ENCODE measurements at places on chromosomes 7 and 10.

- no peak overlapping the region for H3K4me3 ChIP-seq
- no peaks in the 10 kb centered on the region for H3K4me1 ChIP-seq
- DNase-seq: no peak
- H3K27me3 ChIP-seq: no peaks in the 10 kb centered on the region
Observed at GRCh38 chr7:46201961-46202360, 280.9 kb upstream of the IGFBP3 start.

- H3K27me3 ChIP-seq: no peaks in the 10 kb centered on the region
- H3K4me1 ChIP-seq: peaks cover 11% of the 10 kb centered on the region
- no peaks in the 10 kb centered on the region for H3K36me3 ChIP-seq
- no peak for DNase-seq
- no peak overlapping the region for H3K27ac ChIP-seq
Observed at GRCh38 chr10:119754085-119754484, 28.2 kb downstream of the INPP5F start.

GRCh38 chr7:24725554-24726241 is 31.6 kb downstream of the GSDME start:
- no peak overlapping the region for H3K4me3 ChIP-seq
- H3K27me3 ChIP-seq: no peaks in the 10 kb centered on the region
- H3K27ac ChIP-seq: no peak overlapping the region
- H3K36me3 ChIP-seq: no peaks in the 10 kb centered on the region

DNA sequence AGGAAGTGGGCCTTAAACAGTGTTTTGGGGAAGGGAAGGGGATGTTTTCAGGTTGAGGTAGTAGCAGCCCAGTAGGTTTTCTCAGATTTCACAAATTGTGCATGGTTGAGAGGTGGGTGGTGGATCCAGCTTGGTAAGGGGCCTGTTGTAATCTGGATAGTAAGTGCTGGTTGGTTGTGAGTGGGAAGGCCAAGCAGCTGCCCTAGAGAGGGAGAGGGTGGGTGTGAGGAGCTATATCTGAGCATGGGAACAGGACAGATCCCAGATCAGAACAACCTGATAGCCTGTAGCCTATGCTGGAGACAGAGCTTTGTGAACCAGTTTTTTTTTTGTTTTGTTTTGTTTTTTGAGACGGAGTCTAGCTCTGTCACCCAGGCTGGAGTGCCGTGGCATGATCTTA is 53.9 kb upstream of the ZMIZ2 start:
- H3K4me3 ChIP-seq: no peak overlapping the region
- H3K27me3 ChIP-seq: no peaks in the 10 kb centered on the region
- no peak overlapping the region for H3K27ac ChIP-seq
- peaks cover 69% of the 10 kb centered on the region for H3K36me3 ChIP-seq
- peaks cover 10% of the 10 kb centered on the region for H3K4me1 ChIP-seq

GRCh38 chr7:131039355-131039762 is 288.3 kb upstream of the MKLN1 start:
- no peak for DNase-seq
- H3K27me3 ChIP-seq: no peaks in the 10 kb centered on the region
- peaks cover 7% of the 10 kb centered on the region for H3K4me1 ChIP-seq
- no peak overlapping the region for H3K4me3 ChIP-seq
- no peak overlapping the region for H3K27ac ChIP-seq

DNA sequence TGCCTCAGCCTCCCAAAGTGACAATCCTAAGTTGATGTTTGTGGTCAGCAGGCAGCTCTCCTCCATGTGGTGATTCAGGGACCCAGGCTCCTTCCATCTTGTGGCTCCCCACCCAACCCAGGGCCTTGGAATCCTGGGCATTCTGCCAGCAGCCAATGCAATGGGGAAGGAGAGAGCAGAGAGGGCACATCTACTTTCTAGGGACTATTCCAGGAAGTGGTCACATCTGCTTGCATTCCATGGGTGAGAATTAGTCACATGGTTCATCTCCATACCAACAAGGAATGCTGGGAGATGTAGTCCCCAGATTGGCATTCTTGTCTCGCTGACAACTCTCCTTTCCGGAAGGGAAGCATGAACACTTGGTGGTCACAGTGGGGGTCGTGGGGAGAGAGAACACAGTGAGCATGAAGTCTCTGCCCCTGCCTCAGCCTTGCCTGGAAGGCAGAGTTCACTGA is 9.9 kb upstream of the SRRM3 start:
- no peaks in the 10 kb centered on the region for H3K36me3 ChIP-seq
- H3K4me1 ChIP-seq: no peaks in the 10 kb centered on the region
- peak; percentile 57 for DNase-seq
- no peak overlapping the region for H3K4me3 ChIP-seq
- H3K27me3 ChIP-seq: no peaks in the 10 kb centered on the region

GRCh38 chr7:116258734-116259133 is 48.4 kb downstream of the TES start:
- no peak overlapping the region for H3K4me3 ChIP-seq
- peak; percentile 73 for DNase-seq
- no peaks in the 10 kb centered on the region for H3K27me3 ChIP-seq
- no peaks in the 10 kb centered on the region for H3K4me1 ChIP-seq
- no peaks in the 10 kb centered on the region for H3K36me3 ChIP-seq

DNA sequence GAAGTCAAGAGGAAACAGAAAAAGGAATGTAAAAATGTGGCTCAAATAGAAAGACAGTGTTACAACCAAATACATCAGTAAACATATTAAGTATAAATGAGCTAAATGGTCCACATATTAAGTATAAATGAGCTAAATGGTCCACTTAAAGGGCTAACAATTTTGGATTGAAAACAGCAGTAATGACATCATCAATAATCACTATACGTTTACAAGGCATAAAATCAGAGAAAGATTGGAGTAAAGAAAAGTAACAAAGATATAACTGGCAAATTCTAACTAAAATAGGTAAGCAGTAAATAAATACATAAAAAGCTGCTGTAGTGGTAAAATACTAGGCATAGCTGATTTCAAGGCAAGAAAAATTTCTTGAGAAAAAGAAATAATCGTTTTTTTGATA is 1298.4 kb upstream of the CELF2 start:
- H3K4me1 ChIP-seq: no peaks in the 10 kb centered on the region
- no peaks in the 10 kb centered on the region for H3K27me3 ChIP-seq
- no peaks in the 10 kb centered on the region for H3K36me3 ChIP-seq

DNA sequence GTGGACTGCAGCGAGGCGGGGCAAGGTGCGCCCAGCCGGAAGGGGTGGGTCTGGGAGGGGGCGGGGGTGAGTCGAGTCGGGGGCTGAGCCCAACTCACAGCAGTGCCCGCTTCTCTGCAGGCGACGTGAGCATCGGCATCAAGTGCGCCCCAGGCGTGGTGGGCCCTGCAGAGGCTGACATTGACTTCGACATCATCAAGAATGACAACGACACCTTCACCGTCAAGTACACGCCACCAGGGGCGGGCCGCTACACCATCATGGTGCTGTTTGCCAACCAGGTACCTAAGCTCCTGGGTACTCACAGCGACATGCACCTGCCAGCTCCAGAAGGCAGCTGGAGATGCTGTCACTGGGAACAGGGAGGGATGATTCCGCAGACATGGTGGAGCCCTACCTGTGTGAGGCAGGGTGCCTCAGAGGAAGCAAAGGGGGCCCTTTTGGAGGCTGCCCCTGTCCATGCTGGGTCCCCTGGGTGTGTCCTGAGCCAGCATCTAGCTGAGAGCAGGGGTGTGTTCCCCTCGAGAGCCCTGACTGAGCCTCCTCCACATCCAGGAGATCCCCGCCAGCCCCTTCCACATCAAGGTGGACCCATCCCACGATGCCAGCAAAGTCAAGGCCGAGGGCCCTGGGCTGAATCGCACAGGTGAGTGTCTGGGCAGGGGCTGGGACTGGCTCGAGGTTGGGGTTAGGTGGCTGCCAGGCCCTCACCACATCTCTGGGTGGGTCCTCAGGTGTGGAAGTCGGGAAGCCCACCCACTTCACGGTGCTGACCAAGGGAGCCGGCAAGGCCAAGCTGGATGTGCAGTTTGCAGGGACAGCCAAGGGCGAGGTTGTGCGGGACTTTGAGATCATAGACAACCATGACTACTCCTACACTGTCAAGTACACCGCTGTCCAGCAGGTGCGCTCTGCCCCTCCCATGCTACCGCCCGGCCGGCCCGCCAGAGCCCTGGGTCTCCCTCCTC is 12.8 kb downstream of the FLNC start:
- H3K4me1 ChIP-seq: no peaks in the 10 kb centered on the region
- H3K36me3 ChIP-seq: peaks cover 97% of the 10 kb centered on the region
- H3K4me3 ChIP-seq: no peak overlapping the region
- no peaks in the 10 kb centered on the region for H3K27me3 ChIP-seq

DNA sequence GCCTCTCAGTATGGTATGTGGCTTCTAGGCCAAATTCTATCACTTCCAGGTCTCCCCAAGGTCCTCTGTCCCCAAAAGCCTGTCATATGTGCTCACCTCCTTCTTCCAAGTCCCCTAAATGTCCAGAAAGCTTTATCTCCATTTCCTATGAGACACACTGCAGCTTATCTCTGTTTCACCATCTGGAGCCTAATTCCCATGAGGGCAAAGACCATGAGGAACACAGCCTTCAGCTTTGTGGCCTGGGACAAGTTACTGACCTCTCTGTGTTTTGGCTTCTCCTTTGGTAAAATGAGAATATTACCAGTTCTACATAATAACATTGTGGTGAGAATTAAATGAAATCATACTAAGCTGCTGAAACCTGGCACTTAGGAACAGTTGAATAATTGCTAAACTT is 19.2 kb downstream of the ST8SIA6 start:
- peaks cover 12% of the 10 kb centered on the region for H3K27me3 ChIP-seq
- DNase-seq: no peak
- no peaks in the 10 kb centered on the region for H3K36me3 ChIP-seq
- H3K4me1 ChIP-seq: no peaks in the 10 kb centered on the region
- no peak overlapping the region for H3K27ac ChIP-seq
- no peak overlapping the region for H3K4me3 ChIP-seq

- H3K4me1 ChIP-seq: peaks cover 10% of the 10 kb centered on the region
- no peak for DNase-seq
- no peak overlapping the region for H3K27ac ChIP-seq
Observed at GRCh38 chr10:47366181-47366631, 17.9 kb downstream of the ZNF488 start.

DNA sequence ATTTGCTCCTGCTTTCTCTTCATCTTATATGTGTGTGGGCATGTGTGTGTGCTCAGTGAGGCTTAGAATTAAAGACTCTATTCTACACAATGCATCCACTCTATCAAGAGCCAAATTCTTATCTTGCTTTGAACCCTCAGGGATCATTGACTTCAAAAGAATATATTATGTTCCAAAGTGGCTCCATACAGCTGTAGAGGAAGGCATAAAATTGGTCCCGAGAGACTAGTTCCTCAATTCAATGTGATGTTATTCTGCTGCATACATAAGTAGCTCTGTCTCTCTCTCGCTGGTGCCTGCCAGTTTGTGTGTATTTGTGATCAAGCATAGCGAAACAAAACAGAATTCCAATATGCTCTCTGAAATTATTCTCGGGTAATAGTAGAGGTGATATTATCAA is 997.9 kb upstream of the POT1 start:
- no peak for DNase-seq
- H3K27ac ChIP-seq: no peak overlapping the region
- no peaks in the 10 kb centered on the region for H3K4me1 ChIP-seq
- no peaks in the 10 kb centered on the region for H3K27me3 ChIP-seq

DNA sequence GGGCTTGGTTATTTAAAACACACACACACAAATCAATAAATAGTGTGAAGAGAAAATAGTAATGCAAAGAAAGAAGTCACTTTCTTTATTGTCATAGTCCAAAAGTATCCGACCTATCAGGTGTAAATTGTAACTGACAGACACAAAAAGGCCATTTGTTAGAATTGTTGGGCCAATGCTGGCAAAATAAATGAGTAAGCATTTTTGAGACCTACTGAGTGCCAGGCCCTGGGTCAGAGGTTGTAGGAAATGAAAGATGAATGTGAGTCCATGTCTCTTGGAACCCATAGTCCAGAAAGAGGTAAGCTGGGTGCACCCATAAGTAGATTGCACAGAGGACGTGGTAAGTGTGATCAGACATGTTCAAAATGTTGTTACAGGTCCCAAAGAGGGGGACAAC is 13.5 kb upstream of the EGR2 start:
- no peak overlapping the region for H3K4me3 ChIP-seq
- H3K4me1 ChIP-seq: peaks cover 6% of the 10 kb centered on the region
- DNase-seq: no peak

GRCh38 chr10:122188706-122189105 is 82.4 kb upstream of the BTBD16 start:
- H3K4me3 ChIP-seq: no peak overlapping the region
- H3K36me3 ChIP-seq: no peaks in the 10 kb centered on the region
- no peak for DNase-seq
- peaks cover 17% of the 10 kb centered on the region for H3K4me1 ChIP-seq

- H3K27me3 ChIP-seq: no peaks in the 10 kb centered on the region
- no peak overlapping the region for H3K4me3 ChIP-seq
- peaks cover 66% of the 10 kb centered on the region for H3K36me3 ChIP-seq
- DNase-seq: peak; percentile 87
- peak overlapping the region; percentile 28 for H3K27ac ChIP-seq
Observed at GRCh38 chr7:5646846-5647245, 134.6 kb downstream of the RNF216 start.

GRCh38 chr7:70785427-70785826 is 346.5 kb upstream of the GALNT17 start:
- H3K27me3 ChIP-seq: no peaks in the 10 kb centered on the region
- peaks cover 52% of the 10 kb centered on the region for H3K36me3 ChIP-seq
- H3K4me3 ChIP-seq: no peak overlapping the region
- peaks cover 2% of the 10 kb centered on the region for H3K4me1 ChIP-seq
- no peak for DNase-seq

GRCh38 chr7:3436746-3437145 is 135.7 kb downstream of the SDK1 start:
- no peaks in the 10 kb centered on the region for H3K36me3 ChIP-seq
- DNase-seq: peak; percentile 59
- H3K4me1 ChIP-seq: peaks cover 8% of the 10 kb centered on the region
- no peaks in the 10 kb centered on the region for H3K27me3 ChIP-seq

DNA sequence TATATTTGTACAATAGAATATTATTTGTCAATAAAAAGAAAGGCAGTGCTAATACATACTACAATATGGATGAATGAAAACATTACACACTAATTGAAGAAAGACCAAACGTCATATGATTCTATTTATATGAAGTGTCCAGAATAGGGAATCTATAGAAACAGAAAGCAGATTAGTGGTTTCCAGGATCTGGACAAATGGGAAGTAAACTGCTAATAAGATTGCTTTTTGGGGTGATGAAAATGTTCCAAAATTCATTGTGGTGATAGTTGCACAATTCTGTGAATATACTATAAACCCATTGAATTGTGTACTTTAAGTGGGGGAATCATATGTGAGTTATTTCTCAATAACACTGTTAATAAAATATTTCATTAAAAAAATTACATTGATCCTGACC is 78.2 kb upstream of the IFRD1 start:
- H3K4me3 ChIP-seq: no peak overlapping the region
- no peaks in the 10 kb centered on the region for H3K27me3 ChIP-seq
- no peak overlapping the region for H3K27ac ChIP-seq
- H3K36me3 ChIP-seq: no peaks in the 10 kb centered on the region
- DNase-seq: no peak
- no peaks in the 10 kb centered on the region for H3K4me1 ChIP-seq

GRCh38 chr7:21550821-21551531 is 8.1 kb downstream of the DNAH11 start:
- H3K27ac ChIP-seq: no peak overlapping the region
- DNase-seq: no peak
- no peaks in the 10 kb centered on the region for H3K4me1 ChIP-seq
- no peak overlapping the region for H3K4me3 ChIP-seq

- DNase-seq: peak; percentile 94
- no peaks in the 10 kb centered on the region for H3K27me3 ChIP-seq
- no peaks in the 10 kb centered on the region for H3K36me3 ChIP-seq
- H3K4me1 ChIP-seq: peaks cover 4% of the 10 kb centered on the region
Observed at GRCh38 chr7:133053321-133053891, 28.5 kb downstream of the CHCHD3 start.

- no peak overlapping the region for H3K4me3 ChIP-seq
- no peak overlapping the region for H3K27ac ChIP-seq
Observed at GRCh38 chr7:54544527-54545240, 2.5 kb downstream of the VSTM2A start.

All from mesenchymal stem cell (in vitro differentiated cells and primary cell).